ENCODE measurements at places on chromosomes 1 and 21.

DNA sequence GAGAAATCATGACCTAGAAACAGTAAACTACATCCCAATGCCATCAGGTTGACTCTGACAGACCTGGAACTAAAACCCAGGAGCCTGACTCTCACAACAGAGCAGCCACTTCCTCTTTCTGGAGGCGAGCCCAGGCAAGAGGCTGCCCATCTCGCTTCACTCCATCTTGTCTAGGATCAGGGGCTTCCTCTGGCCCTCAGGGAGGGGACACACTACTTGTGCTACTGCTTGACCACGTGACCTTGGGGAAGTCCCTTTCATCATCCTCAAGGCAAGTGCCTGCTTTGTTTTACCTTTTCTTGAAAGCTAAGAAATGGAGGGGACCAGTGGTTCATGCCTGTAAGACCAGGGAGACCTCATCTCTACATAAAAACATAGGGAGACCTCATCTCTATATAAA lies 2.6 kb upstream of the TENT5B start:
- no peak for DNase-seq

- no peak for DNase-seq
Measured at GRCh38 chr1:245587435-245588115, 432.8 kb downstream of the KIF26B start.

- DNase-seq = peak; percentile 4
Measured at GRCh38 chr1:68725001-68725752, 228.3 kb upstream of the DEPDC1 start.

DNA sequence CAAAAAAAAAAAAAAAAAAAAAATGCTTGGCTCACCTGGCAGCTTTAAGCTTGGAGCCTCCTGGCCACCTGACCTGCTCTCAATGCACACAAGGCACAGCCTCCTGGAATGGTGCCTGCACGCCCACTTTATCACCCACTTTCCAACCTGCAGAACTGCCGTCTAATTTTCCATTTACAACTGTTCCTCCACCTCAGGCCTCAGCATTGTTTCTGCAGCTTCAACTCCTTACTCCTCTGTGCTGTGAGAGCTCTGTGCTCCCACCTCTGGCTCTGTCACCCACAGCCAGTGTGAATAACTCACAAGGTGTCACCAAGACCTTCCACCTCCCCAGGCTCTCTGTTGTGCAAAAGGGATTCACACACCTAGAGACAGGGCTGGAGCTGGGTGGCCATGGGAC lies 38.7 kb upstream of the GPR157 start:
- DNase-seq = peak; percentile 8

- DNase-seq = no peak
Measured at GRCh38 chr1:39173995-39174380, 30.5 kb upstream of the MACF1 start.

DNA sequence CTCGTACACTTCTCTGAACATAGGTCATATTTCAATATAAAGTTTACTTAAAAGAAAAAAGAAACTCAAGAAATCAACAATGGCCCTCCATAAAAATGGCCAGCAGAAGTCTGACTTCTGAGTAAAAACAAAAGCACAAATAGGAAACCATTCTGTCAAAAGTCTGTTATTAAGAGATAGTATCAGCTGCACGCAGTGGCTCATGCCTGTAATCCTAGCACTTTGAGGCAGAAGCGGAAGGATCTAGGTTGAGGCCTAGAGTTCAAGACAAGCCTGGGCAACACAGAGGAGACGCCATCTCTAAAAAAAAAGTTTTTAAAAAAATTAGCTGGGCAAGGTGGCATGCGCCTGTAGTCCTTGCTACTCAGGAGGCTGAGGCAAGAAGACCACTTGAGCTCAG lies 67.3 kb downstream of the PUM1 start:
- no peak for DNase-seq

GRCh38 chr1:159771127-159771895 lies 9.5 kb upstream of the DUSP23 start:
- DNase-seq = no peak

DNA sequence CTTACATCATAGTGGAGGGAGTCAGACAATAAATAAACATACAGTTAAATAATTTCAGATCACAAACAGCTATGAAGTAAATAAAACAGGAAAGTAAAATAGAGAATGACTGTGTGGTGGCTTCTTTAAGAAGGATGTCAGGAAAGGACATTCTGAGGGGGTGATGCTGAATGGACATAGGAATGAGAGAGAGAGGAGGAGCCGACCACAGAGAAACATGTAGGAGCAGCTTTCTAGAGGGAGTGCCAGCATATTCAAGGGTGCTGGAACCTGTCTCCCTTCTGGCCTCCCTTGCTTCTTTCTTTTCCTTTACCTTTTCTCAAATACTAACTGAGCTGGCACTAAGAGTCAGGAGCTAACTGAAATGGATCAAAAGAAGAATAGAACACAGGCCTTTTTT lies 20.5 kb upstream of the BCL10 start:
- DNase-seq = no peak

- no peak for DNase-seq
Measured at GRCh38 chr1:7372477-7373120, 398.5 kb upstream of the VAMP3 start.

DNA sequence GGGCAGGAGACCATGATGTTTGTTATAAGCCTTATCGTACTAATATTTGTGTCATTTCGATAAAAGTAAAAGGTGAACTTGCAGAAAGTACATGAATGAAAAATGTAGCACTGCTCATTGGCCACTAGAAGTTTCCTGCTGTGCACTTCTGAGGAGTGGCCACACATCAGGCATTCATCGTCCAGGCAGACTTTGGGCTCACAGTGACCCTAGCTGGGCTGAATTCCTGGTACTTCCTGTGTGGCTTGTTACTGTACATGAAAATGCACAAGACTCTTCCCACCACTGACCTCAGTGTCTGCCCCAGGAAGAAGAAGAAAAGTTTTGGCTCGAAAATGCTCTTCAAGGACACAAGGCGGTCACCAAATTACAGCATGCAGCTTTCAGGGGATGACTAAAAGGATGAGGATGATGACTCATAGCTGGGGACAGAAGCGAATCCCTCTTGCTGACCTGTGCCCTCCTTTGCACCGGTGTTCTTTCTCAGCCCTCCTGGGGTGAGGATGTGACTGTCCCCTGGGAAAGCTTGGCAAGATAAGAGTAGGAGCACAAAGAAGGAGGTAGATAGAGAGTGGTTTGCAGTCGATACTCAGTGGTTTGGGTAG lies 252.4 kb upstream of the KAZN start:
- no peak for DNase-seq

- DNase-seq = peak; percentile 77
Measured at GRCh38 chr1:24199291-24199900, 12.3 kb upstream of the IFNLR1 start.

GRCh38 chr1:21397813-21398188 lies 42.1 kb upstream of the NBPF3 start:
- DNase-seq = no peak

- no peak for DNase-seq
Measured at GRCh38 chr21:28943631-28944030, 49.0 kb downstream of the LTN1 start.

All from D341Med (cell line).